ENCODE measurements at places on chromosomes 5 and 9. TPM values are rescaled to one million over a fixed set of nuclear protein-coding genes. Genes with fewer than 3 reads are reported as not detected.

SNCAIP gene
- total RNA-seq, result not detected

BARHL1 gene
- not detected for total RNA-seq

CSF1R gene
- total RNA-seq, result not detected

HAVCR1 gene
- total RNA-seq, result 6.0 TPM

LCN1 gene
- not detected for total RNA-seq

ESM1 gene
- not detected for total RNA-seq

MARCOL gene
- total RNA-seq, result not detected

DNA sequence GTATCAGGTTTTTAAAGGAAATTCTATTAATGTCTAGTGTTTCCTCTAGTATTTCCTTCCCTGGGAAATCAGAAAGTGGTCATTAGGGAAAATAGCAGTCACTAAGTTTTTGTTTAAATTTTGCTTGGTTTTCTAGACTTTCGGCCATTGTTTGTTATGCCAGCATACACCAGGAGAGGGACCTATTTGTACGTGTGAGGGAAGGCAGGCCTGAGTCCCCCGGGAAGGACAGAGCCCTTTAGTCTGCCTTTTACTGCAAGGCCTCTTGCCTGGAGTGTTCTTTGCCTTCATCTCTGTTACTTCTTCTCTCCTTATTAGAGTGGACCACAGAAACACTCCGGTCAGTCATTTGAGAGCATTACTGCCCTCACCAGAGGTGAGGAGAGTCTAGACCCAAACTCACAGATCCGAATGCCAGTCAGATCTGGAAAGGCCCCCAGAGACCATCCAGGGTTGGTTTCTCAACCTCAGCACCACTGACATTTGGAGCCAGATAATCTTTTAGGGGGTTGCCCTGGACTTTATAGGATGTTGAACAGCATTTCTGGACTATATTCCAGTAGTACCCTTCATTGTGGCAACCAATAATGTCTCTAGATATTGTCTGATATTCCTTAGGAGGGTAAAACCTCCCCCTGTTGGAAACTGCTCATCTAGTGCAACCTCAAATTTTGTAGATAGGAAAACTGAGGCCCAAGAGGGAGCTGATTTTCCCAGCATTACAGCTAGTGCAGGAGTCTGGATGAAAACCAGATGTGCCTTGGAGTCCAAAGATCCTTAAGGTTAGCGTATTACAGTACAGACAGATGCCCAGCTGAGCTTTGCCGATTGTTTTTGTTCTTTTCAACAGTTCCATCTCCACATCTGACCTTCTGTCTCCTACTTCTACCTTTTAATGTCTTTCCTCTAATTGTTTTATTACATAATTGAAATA lies 93.0 kb upstream of the NIPAL4 start:
- no peak for DNase-seq

DNA sequence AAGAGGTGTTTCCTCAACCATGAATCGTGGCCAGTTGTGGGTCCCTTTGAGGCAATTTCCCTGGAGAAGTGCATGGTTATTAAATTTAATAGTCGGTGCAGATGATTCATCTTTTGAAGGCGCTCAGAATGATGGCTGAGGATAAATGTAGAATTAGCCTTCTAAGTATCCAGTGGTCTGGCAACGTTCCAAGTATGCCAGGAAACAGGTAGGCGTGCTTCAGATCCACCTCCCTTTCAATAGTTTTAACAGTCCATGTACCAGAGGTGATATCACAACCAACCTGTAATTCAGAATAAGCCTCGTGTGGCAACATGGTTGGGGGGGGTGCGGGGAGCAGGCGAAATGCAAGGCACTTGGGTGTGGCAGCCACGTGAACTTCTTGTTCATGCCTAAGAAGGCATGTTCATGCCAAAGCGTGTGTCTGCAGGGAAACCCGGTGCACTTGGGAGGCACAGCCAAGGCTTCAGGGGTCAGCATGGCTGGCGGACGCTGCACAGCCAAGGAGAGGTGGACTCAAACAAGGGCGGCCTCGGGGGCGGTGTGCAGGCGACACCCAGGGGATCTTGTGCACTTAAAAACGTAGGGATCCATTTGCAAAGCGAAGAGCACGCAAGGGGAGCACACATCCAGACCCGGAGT lies 5.2 kb upstream of the NKD2 start:
- DNase-seq, result peak; percentile 54

DNA sequence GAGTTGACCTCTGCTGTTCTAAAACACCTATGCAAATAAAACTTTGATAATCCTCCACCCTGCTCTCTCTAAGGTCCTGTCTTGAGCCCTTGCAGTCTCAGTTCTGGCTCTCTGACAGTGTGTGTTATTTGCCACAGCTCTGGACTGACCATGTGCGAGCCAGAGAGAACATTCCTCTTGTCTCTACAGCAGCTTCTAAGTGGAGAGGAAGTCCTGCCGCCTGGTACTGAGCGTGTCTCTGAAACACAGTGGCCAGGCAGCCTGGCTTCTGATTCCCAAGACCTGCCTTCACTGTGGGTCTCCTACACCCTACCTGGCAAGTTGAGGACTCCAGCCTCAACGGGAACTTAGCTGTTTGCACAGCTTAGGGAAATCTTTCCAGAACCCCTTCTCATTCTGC lies 61.6 kb downstream of the ENTREP1 start:
- DNase-seq, result no peak

DNA sequence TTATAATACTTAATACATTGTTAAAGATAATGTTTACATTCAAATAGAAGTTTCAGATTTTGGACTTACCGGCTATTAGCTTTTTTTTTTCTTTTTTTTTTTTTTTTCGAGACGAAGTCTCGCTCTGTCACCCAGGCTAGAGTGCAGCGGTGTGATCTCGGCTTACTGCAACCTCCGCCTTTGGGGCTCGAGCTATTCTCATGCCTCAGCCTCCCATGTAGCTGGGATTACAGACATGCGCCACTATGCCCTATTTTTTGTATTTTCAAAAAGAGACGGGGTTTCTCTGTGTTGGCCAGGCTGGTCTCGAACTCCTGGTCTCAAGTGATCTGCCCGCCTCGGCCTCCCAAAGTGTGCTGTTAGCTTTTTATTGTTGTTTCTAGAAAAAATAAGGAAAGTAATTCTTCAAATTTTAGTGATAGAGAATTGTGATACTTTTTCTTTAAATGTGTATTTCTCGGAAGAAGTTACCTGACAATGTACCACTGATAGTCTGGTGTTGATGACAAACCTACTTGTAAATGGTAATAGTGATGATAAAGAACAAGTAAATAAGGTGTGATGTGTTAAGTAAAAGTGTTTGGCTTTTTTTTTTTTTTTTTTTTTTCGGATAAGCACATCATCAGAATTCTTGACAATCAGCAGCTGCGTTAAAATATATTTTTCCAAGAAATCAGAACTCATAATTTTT lies 2.7 kb downstream of the CDC42SE2 start:
- DNase-seq, result no peak

GRCh38 chr5:54159153-54159892 lies 151.1 kb downstream of the ARL15 start:
- DNase-seq, result no peak

- DNase-seq, result no peak
Measured at GRCh38 chr9:136074706-136075105, 20.4 kb downstream of the NACC2 start.

DNA sequence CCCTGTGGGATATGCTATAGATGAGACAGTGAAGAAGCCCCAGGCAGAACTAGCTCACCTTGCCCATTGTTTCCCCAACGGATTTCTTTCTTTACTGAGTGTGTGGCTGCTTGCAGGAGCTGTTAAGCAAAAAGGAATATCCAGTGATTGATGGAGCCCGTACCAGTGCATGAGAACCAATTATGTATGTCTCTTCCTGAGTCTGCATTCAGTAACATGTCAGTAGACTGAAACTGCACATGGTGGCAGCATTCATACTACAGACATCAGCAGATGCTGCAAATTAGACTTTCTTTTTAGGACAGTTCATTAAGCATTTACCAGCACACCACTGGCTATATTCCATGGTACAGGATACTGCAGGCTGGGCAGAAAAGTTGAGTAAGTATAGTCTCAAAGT lies 90.3 kb upstream of the PLCXD3 start:
- DNase-seq, result no peak

DNA sequence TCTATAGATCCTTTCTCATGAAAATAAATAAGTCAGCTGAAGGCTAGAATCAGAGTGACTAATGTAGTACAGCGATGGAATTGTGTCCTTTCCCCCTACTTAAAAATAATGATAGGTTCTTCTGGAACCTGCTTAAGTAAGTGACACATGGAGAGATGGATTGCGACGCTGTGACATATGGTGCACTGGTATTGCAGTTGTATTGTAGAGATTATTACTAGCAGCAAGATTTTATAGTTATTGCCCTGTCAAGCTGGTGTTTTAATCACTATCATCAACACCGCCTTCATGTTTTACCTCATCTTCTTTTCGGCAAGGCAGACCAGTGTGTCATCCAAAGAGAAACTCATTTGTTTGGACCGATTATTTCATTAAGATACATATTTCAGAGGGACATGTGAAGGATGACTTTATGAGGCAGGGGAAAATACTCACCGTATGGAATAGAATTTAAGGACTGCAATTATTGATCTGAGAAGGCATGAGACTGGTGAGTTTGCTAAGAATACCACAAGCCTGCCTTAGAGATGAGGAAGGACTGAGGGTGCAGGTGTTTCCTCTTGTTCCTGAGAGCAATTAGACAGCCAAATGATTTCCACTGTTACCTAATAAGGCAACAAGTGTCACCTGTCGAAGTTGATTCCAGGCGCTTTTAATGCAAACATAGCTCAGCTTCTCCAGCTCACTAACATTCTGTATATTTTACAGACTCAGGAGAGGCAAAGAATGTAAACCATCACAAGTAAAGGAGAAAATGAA lies 1855.5 kb downstream of the MAT2B start:
- no peak for DNase-seq

DNA sequence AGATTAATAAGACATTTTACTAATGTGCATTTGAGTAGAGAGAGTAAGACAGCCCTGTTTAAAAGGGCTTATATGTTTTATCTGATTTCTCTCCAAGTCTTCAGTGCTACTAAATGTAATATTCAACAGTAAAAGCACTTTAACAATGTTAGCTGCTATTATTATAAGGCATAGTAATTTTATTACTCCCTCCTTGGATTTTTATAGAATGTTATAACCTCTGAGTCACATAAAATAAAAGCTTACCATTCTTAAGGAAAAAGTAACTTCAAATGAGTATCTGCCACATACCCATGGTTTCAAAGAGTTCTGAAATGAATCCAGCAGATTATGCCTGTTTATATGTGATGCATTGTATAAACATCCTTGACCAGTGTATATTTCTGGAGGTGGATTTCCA lies 19.0 kb downstream of the SPDL1 start:
- no peak for DNase-seq

DNA sequence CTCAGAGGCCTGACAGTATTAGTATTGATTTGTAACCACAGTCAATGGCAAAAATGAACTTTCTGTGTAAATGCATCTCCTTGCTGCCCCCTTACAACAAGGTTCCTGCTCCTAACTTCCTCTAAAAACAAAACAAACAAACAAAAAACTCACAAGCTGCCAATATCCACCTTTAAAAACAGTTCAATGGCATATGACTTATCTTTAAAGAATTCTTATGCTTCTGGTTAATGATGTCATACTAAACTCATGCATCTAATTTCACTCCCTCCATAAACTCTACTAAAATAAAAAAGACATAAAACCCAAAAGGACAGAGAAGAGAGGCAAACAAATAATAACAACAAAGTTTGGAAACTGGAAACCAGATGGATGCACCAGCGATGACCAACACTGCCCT lies 9.0 kb upstream of the OR1N1 start:
- DNase-seq, result no peak

DNA sequence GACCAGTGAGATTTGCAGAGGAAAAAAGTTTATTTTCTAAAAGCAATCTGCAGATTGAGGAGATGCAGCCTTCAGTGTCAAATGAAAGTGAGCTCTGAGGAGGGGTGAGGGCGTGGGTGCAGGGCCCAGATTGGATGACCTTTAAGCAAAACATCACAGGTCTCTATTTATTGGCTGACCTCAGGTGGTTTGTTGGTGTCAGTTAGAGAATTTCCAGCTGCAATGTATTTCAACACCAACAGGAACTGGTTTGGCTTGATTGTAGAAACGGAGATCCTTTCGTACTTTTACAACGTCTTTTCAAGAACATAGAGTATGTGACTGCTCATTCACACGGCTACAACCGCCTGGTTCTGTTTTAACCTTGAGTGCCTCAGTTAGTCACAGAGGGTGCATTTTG lies 1069.1 kb downstream of the EFNA5 start:
- DNase-seq, result no peak

GRCh38 chr5:72166070-72166979 lies 59.0 kb downstream of the MAP1B start:
- DNase-seq, result peak; percentile 11

- DNase-seq, result no peak
Measured at GRCh38 chr5:27325513-27325912, 287.1 kb upstream of the CDH9 start.

- DNase-seq, result no peak
Measured at GRCh38 chr5:145983446-145983845, 47.1 kb downstream of the SH3RF2 start.

- DNase-seq, result no peak
Measured at GRCh38 chr9:72324974-72325373, 40.0 kb downstream of the ZFAND5 start.

GRCh38 chr9:119282476-119283077 lies 86.7 kb downstream of the BRINP1 start:
- no peak for DNase-seq

All from Calu3 (cell line).